AG20443 (cell line): ENCODE measurements at places on chromosomes 6 and 20.

GRCh38 chr6:47041741-47042140 lies 391 bp downstream of the ADGRF1 start:
- no peak for DNase-seq

DNA sequence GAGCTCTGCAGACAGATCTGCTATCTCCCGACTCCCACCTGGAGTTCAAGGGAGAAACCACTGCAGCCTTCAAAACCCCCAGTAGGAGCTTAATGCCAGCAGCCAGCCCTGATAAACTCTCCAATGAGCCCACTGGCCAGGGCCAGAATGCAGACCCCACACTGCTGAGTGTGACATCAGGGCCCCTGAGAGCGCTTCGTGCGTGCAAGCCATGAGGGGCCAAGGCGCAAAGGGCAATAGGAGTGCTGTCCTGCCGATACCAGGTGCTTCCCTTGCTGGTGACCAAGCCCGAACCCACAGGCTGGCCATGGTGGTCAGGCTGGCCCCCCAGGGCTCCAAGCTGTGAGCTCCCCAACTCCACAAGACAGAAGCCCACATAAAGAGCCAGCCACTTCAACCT lies 33.2 kb upstream of the CST7 start:
- no peak for DNase-seq

GRCh38 chr20:10282979-10283456 lies 64.4 kb downstream of the SNAP25 start:
- peak; percentile 58 for DNase-seq

GRCh38 chr20:48571949-48572847 lies 255.6 kb downstream of the PREX1 start:
- DNase-seq: no peak

DNA sequence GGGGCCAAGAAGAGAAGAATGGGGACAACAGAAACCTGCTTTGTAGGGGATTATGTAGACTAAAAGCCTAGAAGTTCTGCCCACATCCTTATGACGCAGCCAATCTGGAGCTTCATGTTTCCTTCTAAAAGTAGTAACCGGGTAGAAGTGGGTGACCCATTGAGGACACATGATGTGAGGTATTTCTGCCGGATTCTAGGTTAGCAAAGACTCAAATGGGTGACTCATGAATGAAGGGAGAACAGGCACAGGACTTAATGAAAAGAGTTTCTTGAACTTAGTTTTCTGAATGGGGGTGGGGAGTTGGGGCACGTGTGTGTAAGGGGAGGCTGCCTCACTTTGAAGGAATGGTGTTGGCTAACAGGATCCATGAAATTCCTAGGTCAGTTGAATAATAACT lies 68.8 kb downstream of the CDS2 start:
- peak; percentile 34 for DNase-seq

GRCh38 chr6:119800526-119800925 lies 451.0 kb upstream of the MAN1A1 start:
- no peak for DNase-seq

GRCh38 chr6:110042670-110043296 lies 64.7 kb downstream of the GPR6 start:
- DNase-seq: no peak

- DNase-seq: no peak
These were observed 219.7 kb downstream of the FARS2 start for GRCh38 chr6:5481033-5481432.

DNA sequence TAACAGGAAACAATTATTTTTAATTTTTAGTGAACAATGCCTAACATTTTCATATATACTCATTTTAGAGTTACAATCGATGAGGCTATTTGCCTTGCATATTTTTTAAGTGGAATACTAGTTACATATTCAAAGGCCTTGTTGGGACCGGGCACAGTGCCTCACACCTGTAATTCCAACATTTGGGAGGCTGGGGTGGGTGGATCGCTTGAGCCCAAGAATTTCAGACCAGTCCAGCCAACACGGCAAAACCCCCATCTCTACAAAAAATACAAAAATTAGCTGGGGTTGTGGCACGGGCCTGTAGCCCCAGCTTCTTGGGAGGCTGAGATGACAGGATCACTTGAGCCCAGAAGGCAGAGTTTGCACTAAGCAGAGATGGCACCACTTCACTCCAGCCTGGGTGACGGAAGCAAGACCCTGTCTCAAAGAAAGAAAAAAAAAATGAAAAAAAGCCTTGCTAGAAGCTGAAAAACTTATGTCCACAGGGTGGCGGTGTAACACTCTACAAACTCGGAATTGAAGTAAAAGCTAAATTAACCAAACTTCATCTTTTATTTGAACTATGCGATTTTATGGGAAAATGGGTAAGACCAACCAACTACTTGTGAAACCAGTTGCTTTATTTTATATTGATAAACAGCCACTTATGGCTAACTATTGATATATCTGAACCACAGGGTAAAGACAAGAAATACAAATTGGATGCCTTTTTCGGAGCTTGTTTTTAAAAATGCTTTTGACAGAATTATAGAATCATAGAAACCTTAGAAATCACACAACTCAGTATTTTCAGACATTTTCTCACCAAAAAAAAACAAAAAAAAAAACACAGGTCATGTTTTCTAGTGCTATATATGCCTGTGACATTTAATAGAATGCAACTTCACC lies 24.1 kb upstream of the ROS1 start:
- peak; percentile 35 for DNase-seq

GRCh38 chr6:154234019-154234772 lies 122.4 kb downstream of the IPCEF1 start:
- DNase-seq: no peak

DNA sequence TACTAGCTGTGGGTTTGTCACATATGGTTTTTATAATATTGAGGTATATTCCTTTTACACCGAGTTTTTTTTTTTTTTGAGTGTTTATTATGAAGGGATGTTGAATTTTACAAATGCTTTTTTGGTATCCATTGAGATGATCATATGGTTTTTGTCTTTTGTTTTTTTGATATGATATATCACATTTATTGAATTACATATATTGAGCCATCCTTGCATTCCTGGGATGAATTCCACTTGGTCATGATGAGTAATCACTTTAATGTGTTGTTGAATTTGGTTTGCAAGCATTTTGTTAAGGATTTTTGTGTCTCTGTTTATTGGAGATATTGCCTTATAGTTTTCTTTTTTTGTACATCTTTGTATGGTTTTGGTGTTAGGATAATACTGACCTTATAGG lies 3.3 kb upstream of the ZNF337 start:
- no peak for DNase-seq

GRCh38 chr6:13486679-13487121 lies 700 bp downstream of the GFOD1 start:
- peak; percentile 85 for DNase-seq

GRCh38 chr6:74871757-74872156 lies 334.1 kb downstream of the COL12A1 start:
- DNase-seq: no peak

DNA sequence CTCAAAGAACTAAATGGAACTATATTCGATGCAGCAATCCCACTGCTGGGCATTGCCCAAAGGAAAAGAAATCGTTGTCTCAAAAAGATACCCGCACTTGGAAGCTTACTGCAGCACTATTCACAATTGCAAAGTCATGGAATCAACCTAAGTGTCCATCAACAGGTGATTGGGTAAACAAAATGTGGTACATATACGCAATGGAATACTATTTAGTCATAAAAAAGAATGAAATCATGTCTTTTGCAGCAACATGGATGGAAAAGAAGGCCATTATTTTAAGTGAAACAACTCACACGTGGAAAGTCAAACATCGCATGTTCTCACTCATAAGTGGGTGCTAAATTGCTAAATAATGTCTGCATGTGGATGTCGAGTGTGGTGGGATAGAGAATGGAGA lies 70.9 kb upstream of the MPC1 start:
- no peak for DNase-seq

DNA sequence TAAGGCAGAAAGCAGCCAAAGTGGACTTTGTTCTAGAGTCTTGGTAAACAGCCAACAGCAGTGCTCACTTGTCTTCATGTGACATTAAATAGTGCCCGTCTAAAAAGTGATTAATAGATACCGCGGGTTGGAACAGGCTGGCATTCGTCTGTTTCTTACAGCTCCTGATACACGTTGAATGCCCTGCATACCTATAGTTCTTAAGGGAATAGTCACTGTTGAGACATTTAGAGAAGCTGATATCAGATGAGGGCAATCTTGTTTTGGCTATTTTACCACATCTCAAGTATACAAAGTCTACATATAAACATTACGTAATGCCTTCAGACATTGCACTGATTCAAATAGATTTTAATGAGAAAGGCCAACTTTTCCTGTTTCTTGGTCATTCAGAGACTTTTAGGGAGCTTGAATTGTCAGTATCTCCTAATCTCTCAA lies 374.9 kb upstream of the FLRT3 start:
- DNase-seq: peak; percentile 15

- DNase-seq: peak; percentile 96
These were observed at the start of gene TMEM181 for GRCh38 chr6:158559895-158560835. Gene TMEM181 (plus strand): TSS chr6:158560091. CDS start chr6:158560225, 134 bp downstream.

- DNase-seq: peak; percentile 34
These were observed 111.2 kb upstream of the PRDM1 start for GRCh38 chr6:105974986-105975385.

GRCh38 chr6:167839755-167840154 lies 13.0 kb downstream of the AFDN start:
- DNase-seq: no peak

DNA sequence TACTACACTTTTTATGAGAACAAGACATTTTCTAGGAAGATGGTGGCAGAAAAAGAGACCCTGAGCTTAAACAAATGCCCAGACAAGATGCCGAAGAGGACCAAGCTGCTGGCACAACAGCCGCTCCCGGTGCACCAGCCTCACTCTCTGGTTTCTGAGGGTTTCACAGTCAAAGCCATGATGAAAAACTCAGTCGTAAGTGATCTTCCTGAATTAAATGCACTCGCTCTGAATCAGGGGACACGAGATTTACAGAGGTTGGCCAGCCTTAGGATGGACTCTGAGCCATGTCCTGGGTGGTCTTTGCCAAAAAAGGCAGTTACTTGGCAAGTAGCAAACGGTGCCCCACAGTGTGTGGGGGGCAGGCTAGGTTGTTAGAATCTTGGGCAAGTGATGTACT lies 423 bp downstream of the PACRG start:
- DNase-seq: peak; percentile 22

DNA sequence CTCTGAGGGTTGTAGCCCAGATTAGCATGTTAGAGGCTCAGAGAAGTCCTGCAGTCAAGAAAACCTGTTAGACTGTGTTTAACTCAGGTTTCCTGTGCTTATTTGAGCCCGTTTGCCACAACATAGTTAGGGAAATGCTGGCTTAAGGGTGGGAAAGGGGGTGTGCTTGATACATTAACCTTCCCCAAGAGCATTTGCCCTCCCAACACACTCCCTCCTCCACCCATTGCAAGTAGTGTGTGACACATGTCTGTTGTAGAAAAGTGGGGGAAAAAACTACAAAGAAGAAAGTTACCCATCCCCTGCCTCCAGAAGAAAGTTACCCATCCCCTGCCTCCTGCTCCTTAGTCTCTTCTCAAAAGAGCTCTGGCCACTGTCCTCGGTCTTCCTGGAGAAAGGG lies 36.8 kb upstream of the MRPS18A start:
- no peak for DNase-seq

GRCh38 chr20:20755231-20755630 lies 42.8 kb upstream of the RALGAPA2 start:
- no peak for DNase-seq

DNA sequence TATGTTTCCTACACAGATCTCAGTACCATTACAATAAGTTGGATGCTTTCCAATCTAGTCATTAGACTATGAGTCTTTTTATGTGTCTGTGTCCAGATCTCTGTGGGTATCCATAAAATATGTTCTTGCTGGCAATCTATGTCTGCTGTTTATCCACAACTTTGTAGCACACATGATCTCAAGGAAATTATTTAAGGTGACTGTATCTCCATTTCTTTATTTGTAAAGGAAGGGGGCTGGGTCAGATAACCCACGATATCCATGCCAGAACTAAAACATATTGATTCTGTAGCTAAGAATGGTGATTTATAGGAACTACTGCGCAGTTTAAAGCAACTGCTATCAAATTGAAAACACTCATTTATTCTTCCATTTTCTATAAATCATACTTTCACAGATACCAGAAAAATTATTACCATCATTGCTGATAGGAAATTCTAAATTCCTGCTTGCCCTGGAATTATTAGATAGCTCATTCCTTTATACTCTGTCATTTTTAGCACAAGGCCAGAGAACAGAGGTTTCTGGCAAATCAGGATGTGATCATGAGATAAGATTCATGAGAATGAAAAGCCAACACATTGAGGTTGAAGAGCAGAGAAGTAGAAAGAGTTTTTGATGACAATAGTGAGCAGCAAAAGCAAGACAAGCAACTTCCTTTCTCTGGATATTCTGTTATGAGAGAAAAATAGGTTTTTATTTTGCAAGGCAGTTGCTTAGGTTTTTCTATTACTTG lies 851.4 kb upstream of the CITED2 start:
- peak; percentile 13 for DNase-seq

DNA sequence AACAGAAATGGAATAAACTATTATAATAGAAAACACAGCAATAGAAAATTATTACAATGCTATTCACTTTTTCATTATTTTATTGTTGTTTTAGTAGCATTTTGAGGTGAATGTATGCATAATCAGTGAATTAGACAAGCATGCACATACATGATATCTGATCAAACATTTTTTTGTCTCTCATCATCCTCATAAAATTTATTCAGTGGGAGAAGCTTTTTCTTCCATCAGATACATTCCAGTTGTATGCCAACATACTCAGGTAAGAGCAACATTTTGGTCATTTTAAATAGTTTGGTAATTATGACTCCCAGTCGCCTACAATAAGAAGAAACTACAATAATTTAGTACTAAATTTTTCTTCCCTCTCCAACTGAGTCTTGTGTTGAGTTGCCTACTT lies 44.5 kb downstream of the ADGRF1 start:
- DNase-seq: no peak

DNA sequence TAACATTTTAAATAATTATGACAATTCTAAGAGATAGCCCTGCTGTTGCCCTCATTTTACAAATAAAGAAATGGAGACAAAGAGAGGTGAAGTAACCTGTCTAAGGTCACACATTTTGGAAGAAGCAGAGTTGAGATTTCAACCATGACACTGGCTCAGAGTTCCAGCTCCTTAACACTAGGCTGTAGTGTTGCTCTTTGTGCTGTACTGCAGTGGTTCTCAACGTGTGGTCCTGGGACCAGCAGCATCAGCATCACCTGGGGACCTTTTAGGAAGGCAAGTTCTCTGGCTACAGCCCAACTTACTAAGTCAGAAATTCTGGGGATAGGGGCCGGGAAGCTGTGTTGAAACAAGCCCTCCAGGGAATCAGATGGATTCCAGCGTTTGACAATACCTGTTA lies 62.4 kb upstream of the FERMT1 start:
- DNase-seq: no peak

- DNase-seq: no peak
These were observed 395.0 kb downstream of the CDKAL1 start for GRCh38 chr6:20929283-20929682.

GRCh38 chr6:30231067-30231466 lies 17.9 kb upstream of the TRIM26 start:
- DNase-seq: no peak

GRCh38 chr6:156916130-156916801 lies 139.1 kb downstream of the ARID1B start:
- no peak for DNase-seq
